ENCODE measurements at places on chromosomes 2 and 18.

DNA sequence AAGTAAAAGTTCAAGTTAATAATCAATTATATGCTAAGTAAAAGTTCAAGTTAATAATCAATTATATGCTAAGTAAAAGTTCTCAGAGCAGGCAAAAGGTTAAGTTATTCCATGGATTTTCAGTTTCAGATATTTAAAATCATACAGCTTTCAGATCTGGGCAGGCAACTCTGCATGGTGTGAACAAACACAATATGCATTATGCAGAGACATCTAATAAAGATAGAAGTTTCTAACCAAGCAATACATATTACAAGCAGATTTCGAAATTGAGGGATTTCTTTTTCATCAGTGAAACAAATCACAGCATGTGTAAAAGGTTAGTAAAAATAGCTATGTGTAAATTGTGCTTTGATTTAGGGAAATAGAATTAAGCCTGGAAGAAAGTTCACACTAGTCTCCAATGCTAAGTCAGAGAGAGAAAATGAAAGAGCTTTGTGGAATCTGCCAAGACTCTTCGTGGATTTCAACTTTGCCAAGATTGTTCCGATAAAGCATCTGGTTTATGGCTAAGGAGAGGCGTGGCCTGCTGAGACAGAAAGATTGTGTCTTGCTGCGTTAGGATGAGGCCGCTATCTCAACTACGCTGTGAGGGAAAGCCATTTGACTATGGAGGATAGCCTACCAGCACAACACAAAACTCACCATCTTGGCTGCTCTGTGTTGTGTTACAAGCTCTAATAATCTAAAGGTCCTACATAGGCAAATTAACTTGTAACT, 60.1 kb upstream of the SLC16A14 start:
- DNase-seq: no peak

- no peak for DNase-seq
Observed at GRCh38 chr2:164023896-164024295, 288.1 kb upstream of the FIGN start.

GRCh38 chr2:165067643-165068486, 112.5 kb upstream of the SLC38A11 start:
- DNase-seq: no peak

GRCh38 chr2:50273003-50273402, 758.9 kb downstream of the NRXN1 start:
- DNase-seq: no peak

DNA sequence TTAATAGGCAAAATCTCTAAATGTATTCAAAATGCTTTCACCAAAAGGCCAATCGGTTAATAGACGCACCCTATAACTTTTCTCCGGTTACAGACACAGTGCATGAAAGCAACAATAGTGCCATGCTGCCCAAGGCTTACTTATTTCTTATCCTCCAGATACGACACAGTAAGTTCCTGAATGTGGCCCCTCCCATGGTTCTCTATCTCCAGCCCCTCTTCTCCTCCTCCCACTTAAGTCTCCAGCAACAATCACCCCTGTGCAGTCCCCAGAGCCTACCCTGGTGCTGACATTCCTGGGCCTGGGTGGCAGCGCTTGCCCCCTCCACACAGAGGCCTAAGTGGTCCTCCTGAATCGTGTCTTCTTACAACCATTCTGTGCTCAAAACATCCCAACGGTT, 3.6 kb downstream of the KIDINS220 start:
- no peak for DNase-seq

- DNase-seq: no peak
Observed at GRCh38 chr2:71526141-71526540, 72.8 kb downstream of the DYSF start.

GRCh38 chr2:202165945-202166344, 72.5 kb downstream of the SUMO1 start:
- DNase-seq: no peak

DNA sequence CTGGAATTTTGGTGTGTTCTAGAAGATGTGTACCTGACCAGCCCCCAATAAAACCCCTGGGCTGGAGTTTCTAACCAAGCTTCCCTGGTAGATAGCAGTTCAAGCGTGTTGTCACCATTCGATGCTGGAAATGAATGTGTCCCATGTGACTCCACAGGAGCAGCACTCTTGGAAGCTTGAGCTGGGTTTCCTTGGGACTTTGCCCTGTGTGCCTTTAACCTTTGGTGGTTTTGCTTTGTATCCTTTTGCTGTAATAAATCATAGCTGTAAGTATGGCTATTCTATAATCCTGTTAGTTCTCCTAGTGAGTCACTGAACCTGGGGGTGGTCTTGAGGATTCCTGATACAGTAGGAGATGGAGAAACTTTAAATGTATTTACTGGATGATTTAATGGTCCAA, 65.2 kb downstream of the KLHL14 start:
- no peak for DNase-seq

DNA sequence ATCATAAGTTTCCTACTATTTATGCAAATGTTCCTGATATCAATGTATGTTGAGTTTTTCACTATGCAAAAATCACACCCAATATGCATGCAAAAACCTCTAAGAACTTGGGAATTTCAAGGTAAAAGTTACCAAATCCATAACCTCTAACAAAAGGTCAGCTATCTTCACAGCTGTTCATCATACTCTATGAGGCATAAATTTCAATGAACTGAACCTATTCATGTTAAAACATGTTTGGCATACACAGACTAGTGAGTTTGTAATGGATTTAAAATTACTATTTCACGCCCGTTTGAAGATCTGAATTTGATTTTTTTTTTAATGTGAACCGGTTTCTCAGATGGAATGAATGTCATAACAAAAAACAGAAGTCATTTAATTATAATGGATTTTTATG, 100.2 kb downstream of the ATAD2B start:
- no peak for DNase-seq

DNA sequence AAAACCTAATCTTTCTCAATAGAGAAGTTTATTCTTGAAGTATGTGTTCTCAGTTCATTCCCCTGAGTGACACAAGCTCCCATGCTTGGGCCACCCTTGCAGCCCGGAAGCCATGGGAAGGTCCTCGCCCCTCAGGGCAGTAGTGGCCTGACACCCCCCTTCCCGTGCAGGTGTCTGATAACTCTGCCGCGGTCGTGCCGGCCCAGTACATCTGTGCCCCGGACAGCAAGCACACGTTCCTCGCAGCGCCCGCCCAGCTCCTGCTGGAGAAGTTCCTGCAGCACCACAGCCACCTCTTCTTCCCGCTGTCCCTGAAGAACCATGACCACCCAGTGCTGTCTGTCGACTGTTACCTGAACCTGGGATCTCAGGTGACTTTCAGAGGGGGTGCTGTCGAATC, 32.4 kb downstream of the NTSR2 start:
- no peak for DNase-seq

- no peak for DNase-seq
Observed at GRCh38 chr2:222844323-222844722, 16.5 kb upstream of the ACSL3 start.

DNA sequence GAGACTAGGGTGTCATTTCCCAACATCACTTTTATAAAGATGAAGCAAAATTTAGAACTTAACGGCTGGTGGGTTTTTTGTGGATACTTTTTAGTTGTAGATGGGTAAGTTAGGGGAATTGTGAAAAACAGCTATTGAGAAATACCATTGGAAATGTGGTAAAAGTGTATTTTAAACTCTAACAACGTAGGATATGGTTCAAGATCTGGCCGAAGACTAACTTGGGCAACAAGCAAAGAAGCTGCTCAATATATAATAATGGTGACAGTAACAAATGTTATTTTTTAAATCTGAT, 1.6 kb downstream of the DNAH7 start:
- no peak for DNase-seq

- no peak for DNase-seq
Observed at GRCh38 chr2:112480530-112481049, 1.4 kb upstream of the TTL start.

DNA sequence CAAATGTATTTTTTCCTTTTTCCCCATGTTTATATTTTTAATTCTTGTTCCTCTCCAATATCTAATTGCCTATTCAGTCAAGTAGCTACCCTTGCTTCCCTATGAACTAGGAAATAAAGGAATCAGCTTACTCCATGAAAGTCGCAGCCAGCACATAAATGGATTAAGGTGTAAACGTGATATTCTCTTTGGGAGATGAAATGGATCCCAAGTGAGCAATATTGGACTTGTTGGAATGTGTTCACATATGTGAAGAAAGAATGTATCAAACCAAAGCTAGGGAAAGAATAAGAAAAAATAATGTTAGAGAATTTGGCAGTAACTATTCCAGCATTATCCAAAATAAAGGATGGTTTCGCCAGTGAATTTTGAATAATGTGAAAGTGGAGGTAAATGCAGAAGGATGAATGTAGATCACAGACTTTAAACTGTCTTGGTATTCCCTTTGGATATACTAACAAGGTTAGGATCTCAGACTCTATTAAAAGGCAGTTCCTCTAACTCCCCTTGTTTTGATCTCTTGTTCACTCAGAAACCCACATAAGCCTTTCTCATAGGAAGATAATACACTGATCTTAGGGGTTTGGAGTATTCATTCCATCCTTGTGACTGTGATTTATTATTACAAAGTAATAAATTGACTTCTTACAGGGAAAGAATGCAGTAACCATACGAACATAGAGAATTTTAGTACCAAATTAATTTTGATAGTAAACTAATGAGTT, 208.1 kb downstream of the BABAM2 start:
- DNase-seq: no peak

GRCh38 chr2:241867776-241868420, 1.6 kb upstream of the RTP5 start:
- no peak for DNase-seq

GRCh38 chr2:223108351-223109050, 56.5 kb downstream of the KCNE4 start:
- DNase-seq: no peak

GRCh38 chr2:227363756-227364155, 15.3 kb downstream of the TM4SF20 start:
- no peak for DNase-seq

DNA sequence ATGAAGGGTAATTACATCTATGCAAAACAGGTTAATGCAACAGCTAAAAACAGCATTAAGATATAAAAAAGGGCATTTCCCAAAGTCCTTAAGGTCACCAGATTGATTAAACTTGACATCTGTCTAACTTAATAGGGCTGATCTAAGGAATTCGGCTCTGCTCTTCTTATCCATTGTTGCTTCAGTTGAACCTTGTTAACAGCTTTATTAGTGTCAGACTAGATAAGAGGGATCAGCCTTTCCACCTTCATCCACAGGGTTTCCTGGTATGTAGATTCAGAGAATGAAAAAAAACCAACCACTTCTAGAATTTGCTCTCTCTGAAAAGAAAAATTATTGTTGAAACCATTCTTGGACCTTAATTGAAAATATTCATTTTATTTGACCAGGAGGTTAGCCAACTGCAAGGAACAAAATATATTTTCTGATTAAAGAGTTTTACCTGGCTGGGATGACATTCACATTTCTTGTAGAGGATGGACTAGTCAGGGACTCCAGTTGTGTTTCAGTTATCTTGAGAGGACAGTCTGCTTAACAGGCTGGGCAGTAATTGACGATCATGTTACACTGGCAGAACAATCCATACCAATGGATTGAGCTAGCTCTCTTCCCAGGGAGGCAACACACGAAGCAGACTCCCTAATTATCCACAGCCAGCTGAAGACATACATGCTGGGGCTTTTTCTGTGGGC, 357.4 kb upstream of the ACVR2A start:
- no peak for DNase-seq

DNA sequence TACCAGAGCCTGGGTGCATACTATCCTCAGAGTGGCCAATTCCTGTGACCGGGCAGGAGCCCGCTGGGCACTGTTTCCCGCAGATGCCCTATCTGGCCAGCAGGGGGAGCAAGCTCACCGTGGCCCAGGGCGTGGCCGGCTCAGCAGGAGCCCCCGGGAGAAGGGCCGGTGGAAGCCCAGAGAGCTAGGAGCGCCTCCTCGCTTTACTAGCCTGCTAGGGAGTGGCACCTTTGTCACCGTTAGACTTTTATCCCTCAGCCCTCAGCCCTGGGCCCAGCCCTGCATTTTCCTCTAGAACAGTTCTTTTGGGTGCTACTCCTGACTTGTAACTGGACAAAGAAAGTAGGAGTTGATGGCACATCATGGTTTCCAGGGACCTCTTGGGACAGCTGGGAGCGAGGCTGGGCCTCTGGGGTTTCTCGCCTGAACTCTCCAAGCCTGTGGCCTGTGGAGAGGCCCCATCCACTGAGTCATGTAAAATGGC, 24.0 kb downstream of the TMEM177 start:
- peak; percentile 42 for DNase-seq

DNA sequence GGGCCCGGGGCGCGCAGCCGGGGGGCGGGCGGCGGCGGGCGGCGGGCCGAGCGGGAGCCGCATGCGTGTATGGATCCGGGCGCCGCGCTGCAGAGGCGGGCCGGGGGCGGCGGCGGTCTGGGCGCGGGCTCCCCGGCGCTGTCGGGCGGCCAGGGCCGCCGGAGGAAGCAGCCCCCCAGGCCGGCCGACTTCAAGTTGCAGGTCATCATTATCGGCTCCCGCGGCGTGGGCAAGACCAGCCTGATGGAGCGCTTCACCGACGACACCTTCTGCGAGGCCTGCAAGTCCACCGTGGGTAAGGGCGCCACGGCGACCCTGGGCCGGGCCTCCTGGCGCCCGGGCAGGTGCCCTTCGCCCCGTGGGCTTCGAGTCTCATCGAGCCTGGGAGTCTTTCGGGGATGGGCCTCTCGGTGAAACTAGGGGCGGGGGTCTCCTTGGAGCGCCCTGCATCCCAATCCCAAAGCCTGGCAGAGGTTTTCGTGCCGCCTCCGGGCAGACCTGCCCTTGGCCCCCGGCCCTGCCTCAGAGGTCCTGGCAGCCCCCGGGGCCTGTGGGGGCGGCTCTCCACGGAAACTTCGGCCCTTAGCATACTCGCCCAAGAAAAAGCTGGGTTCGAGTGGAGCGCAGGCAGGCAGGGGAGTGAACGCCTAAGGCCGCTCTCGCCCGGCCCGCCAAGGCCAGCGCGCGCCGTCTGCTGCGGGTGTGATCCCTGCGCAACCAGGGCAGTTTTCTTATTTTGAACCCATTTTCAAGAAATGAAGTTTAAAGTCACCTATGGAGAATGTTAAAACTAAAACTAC, 622 bp downstream of the RAB12 start:
- DNase-seq: no peak

DNA sequence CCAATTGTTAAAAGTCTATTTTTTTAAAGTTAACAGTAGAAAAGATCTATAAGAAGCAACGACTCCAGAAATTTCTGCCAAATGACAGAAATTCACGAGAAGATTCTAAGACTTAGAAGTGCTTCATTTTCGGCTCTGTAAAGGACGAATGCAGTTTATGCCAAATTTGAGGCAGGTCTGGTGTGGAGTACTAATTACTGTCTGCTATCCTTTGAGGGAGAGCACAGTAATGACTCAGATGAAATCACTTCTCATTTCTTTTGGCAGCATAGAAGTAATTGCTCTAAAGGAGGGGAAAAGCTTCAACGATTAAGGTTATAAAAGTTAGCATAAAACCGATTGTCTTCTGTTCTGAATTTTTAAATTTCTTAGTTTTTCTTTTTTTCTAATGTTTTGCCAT, 11.4 kb downstream of the G6PC2 start:
- DNase-seq: no peak

- DNase-seq: no peak
Observed at GRCh38 chr2:215526341-215526740, 90.5 kb upstream of the FN1 start.

GRCh38 chr2:106885971-106886915, at the start of gene ST6GAL2:
Gene ST6GAL2 (minus strand): TSS chr2:106886167. CDS start chr2:106843977, 42,190 bp downstream.
- no peak for DNase-seq

Measured in stimulated activated CD8-positive, alpha-beta memory T cell treated with anti-CD3 and anti-CD28 coated beads, Interleukin-4, amount 100 ng/mL, for 1 hour (primary cell).